ENCODE measurements at places on chromosomes 2 and 18.

- no peak for DNase-seq
Observed at GRCh38 chr18:66252703-66253102, 351.2 kb downstream of the CDH19 start.

- DNase-seq: no peak
Observed at GRCh38 chr2:46339676-46340459, 42.7 kb downstream of the EPAS1 start.

- DNase-seq: no peak
Observed at GRCh38 chr2:129011466-129012061, 692.9 kb upstream of the HS6ST1 start.

DNA sequence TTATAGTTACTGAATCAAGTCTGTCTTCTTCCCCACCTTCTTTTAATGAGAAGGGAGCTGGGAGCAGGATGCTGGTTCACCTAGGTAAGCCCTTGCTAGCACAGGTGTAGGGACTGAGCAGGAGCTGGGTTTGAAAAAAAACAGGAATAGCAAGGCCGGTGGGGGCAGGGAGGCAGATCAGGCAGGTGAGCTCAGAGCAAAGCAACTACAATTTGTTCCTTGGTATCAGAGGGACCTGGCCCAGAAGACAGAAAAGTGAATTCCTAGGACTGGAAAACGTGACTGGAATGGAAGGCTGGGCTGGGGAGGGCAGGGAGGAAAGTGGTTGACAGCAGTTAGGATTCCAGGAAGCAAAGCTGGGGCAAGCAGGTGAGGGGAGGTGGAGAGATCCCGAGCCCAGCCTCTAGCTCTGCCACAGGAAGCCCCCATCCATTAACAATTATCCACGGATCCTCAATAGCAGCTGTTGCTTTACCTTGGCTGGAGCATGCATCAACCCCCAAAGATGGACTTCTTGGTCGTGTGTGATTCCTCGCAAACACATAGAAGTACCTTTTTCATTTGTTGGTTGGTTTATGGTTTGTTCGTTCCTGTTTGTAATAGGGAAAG is 118.4 kb downstream of the LNPK start:
- DNase-seq: no peak

DNA sequence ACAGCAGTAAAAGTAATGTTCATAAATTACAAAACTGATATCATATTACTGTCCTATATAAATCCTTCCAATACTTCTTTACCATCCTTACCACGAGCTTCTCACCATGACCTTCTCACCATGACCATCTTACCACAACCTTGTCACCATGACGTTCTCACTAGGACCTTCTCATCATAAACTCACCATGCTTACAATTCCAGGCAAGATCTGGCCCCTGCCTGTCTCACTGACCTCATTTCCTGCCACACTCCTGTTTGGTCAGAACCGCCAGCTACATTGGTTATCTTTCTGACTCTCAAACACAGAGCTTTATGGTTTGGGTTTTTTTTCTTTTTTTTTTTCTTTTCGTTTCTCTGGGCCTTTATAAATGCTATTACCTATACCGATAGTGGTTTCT is 827.6 kb downstream of the RNF144A start:
- DNase-seq: no peak

- DNase-seq: no peak
Observed at GRCh38 chr18:55265984-55266383, 306.7 kb upstream of the CCDC68 start.

DNA sequence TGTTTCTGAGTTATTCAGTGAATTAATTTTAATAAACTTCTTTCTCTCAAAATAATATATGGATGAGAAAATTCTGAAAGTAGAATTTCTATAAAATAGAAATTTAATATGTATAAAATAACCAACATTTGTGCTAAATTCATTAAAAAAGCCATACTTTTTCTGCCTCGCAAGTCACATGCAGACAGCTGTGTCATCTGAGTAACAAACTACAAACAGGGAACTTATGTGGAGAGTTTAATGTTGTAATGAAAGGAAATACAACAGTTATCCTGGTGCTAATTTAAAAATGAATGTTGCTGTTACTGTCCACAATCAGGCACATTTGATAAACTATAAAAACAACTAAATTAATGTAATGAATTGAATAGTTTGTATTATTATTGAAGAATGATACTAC is 22.2 kb downstream of the RMDN2 start:
- DNase-seq: no peak

- DNase-seq: no peak
Observed at GRCh38 chr2:236717729-236718128, 148.1 kb downstream of the ACKR3 start.

DNA sequence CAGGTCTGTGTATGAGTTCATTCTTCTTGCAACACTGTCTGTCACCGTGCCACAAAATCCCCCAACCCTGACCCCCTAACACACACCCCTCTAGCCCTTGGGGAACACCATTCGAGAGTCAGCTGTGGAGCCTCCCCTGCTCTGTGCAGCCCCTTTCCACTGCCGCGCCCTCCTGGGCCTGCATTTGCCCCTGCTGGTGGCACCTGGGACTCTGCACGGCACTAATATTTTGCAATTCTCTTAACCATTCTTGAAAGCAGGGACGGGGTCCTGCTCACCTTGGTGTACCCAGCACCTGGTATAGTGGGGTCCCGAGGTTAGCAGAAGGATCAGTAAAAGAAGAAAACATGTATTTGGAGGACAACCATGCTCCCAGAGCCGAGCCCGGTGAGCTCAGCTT is 124.0 kb downstream of the HDAC4 start:
- no peak for DNase-seq

DNA sequence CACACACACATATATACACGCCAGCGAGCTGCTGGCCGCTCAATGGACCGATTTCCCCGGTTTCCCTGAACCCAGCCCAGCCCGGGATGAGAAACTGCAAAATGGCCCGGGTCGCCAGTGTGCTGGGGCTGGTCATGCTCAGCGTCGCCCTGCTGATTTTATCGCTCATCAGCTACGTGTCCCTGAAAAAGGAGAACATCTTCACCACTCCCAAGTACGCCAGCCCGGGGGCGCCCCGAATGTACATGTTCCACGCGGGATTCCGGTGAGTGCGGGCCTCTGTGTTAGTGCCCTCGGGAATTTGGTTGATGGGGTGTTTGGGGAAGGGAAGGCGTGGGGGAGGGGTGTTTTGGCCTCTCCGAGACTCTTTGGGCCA is 392 bp downstream of the ST8SIA3 start:
- no peak for DNase-seq

Data from 8988T (cell line).